ENCODE measurements at places on chromosomes 2 and 18.

GRCh38 chr2:229725716-229726574, 11.6 kb upstream of the DNER start:
- no peak for DNase-seq

DNA sequence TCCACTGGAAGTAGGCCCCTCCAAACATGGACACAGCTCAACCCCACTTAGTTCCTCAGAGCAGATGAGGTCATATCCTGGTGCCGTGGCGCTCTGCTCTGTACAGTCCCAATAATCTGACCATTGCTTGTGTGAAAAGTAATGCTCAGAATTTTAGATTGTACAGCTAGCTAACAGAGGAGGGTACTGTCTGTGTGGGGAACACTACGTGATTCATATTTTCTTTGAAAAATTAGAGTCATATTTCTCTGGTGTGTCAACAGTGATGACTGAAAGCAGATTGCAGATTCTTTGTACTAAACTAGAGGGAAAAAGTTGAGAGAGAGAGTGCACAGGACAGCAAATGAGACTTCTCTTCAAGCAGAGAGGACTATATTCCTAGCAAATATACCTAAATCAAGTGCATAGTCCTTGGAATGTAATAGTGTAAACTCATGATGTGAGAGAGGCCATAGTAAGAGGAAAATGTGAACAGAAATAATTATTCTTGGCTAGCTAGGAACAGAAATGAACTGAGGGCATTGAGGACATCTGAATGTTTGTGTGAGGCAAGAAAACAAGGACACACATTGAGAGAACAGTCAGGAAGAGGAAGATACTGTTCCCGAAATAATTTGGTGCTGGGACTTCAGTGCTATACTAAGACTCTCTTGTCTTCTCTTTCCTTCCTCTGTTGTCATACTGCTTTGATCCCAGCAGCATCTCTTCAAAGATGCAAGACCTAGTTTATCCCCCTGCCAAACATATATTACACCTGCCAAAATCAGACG, 157.0 kb upstream of the RND3 start:
- no peak for DNase-seq

DNA sequence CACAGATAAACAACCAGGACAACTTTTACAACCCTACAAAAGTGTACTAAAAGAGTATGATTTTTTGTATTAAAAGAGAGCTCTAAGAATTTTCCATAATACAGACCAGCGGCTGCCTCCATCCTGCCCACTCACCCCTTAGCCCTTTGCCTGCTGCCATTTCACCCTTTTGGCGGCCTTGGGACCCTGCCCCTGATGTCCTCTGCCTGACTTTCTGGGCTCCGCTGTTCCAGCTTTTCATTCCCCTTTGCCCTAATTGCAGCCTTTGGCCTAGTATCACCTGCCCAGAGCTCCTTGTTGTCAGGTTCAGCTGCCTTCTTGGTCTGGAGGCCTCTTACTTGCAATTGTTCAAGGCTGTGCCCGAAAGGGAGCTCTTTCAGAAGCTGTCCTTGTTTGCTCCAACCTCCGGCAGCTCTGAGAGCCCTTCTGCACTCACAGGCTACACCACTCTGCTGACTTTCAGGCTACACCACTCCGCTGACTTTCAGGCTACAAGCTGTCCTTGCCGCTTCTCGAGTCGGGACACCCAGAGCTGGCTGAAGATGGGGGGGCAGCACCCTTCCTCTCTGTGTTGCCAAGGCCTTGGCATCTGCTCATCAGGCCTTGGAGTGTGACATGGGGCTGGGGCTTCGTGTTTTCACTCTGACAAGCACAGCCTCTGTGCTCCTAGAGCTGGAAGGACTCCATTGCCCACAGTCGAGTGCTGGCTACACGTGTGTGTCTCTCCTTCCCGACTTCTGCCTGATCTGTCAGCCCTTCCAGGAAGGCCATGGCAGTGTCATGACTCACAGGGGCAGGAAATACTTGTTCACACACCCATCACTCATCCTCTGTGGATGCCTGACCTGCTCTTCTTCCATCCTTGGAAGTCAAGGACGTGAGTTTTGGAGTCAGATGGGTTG, 43.1 kb upstream of the HDAC4 start:
- no peak for DNase-seq

DNA sequence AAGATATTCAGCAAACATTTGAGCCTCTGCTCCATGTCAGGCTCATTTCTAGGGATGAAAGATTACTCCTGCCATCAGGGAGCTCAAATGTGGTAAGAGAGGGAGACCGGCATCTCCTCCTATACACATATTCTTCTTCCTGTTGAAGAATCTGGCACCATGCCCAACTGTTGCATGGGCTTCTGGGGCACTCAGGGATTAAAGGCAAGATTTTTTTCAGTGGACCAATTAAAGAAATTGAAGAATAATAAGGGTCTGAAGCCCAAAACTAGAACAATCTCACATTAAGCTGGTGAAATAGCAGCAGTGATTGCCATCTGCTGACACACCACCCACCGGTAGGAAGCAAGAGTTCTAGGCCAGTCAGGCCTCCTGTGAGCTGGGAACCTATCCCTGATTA, 145.4 kb upstream of the LYPD6 start:
- DNase-seq, result no peak

- DNase-seq, result no peak
Measured at GRCh38 chr2:11598228-11598731, 64.4 kb downstream of the GREB1 start.

DNA sequence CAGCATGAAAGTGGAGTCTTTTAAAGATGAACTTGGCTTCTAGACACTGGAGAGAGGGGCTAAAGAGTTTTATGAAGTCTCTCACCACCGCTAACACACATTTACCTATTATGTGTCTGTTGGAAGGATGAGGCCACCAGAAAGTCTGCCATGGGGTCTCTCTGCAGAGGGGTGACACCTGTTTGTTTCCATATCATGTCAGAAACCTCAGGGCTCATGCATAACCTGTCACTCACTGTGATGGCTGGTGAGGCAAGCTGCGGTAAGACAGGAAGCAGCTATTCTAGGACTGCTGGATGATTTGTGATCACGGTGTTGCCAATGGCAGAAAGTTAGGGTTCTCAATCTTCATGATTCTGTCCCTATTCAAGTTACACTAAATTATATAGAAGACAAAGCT, 60.8 kb upstream of the DNMT3A start:
- no peak for DNase-seq

Measured in left hindlimb (tissue), 1 donor.